ENCODE measurements at places on chromosomes 13 and 19.

GRCh38 chr19:51119101-51119500 lies 5.6 kb upstream of the SIGLEC9 start:
- no peak for DNase-seq

DNA sequence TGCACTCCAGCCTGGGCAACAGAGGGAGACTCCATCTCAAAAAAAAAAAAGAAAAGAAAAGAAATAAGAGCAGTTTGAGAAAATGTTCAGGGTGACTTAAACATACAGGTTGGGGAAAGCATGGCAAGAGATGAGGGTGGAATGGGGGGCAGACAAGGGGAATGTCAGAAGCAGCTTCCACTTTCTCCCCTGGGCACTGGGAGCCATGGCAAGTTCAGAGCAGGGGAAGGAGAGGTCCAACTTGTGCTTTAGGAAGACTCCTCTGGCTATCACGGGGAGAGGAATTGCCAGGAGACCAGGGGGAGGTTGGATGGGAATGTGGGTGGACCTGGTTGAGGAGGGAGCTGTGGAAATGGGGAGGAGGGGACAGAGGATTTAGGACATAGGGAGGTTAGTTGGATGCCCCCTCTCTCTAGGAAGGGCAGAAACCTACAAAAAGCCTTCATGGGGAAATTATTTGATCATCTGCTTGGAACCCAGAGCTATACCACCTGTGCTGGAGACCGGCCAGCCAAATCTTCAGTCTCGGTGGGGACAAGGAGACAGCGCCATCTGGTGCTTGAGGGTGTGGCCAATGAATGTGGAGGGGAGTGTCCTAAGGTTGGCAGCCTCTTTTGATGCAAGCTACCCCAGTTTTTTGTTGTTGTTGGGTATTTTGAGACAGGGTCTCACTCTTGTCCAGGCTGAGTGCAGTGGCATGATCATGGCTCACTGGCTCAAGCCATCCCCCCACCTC lies 7.3 kb upstream of the STRN4 start:
- peak; percentile 78 for DNase-seq

DNA sequence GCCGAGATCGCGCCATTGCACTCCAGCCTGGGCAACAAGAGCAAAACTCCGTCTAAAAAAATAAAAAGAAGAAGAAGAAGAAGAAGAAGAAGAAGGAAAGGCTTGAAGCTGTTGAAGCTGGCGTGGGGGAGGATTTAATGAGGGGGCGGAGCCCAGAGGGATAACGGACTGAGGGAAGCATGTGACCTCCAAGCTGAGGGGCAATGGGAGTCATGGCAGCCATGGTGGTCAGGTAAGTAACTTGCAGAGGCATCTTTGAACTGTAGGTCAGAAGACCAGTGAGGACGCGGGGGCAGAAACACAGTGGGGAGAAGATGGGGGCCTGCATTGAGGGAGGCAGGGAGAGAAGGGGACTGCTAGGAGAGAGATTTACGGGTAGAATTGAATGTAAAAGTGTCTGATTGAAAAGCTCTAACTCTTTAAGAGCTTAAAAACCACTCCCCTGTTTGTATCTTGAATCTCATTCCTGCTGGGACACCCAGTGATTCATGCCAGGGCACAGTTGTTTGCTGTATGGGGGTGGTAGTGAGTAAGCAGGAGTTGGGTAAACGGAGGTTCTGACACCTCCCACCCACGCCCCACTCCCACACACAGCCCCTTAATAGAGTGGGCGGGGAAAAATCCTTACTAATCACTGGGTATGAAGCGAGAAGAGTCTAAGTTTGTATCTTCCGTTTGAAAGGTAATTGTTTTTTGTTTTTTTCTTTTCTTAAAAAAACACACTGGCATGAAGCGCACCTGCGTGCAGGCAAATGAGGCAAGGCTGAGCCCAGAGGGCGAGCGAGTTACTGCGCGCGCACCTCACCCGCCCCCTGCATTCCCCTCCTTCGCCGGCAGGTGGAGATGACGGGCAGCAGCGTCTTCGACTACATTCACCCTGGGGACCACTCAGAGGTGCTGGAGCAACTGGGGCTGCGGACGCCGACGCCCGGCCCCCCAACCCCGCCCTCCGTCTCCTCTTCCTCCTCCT lies 13.0 kb downstream of the TMEM160 start:
- DNase-seq, result peak; percentile 96

DNA sequence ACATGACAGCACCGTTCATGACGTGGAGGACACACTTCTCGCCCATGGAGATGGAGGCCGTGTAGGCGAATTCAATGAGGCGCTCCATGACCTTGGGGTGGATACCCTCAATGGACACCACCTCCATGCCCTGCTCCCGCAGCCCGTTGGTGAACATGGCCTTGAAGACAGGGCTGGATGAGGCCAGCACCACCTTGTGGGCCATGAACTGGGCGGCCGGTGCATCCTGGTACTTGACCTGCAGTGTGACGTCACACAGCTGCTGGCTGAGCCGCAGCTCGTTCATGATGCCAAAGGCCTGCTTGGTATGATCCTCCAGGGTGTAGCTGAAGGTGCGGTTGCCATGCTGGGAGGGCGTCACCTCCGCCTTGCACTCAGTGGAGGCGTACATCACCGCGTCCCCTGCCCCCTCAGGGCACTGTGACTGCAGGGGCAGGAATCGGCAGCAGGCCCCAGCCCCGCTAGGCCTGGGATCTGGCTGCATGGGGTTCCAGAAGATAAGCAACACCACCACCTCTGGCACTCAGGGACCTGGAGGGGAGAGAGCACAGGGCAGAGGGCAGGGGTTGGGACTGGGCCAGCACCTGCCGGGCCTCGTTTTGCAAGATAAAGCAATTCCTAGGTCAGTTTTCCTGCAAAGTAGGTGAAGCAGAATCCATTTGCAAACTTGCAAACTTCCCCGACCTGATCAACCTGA lies 3.5 kb downstream of the KEAP1 start:
- no peak for DNase-seq

DNA sequence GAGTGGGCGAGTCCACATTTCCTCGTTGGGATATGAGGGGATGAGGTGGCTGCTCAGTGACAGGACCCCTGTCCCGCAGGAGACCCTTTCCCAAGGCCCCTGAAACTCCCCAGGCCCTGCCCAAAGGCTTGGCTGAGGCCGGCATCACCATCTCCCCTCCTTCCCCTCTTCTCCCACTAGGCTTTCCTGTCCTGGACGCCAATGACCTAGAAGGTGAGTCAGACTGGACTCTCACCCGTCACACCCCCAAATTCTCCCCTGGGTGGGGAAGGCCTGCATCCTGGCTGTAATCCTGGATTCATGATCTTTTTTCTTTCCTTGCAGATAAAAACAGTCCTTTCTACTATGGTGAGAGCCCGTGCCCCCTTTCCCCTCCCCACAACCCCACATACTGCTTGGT lies 5.3 kb downstream of the FXYD3 start:
- no peak for DNase-seq

- DNase-seq, result no peak
These were observed 27.4 kb downstream of the ARHGEF7 start for GRCh38 chr13:111142472-111142871.

DNA sequence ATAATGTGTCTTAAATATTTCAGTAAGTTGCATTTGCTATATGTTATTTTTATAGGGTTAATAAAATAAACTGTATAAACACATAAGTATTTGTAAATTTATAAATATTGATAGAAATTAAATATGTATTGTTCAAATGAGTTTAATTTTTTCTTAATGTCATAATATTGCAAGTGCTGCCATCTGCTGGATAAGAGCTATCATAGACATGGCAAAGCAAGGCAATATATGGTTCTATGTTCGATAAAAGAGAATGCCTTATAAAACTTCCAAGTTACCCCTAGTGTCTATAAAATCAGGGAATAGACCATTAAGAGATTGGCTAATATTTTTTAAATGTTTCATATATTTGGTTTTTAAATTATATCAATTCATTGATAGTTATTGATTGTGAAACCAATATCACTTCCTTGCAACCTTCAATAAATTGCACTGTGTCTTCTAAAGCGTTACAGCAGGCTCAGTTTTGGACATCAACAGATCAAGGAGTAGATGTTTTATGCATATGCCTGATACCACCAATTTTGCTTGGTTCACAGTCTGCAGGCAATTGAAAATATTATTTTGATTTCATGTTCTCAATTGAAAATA lies 29.0 kb upstream of the SLITRK6 start:
- no peak for DNase-seq

DNA sequence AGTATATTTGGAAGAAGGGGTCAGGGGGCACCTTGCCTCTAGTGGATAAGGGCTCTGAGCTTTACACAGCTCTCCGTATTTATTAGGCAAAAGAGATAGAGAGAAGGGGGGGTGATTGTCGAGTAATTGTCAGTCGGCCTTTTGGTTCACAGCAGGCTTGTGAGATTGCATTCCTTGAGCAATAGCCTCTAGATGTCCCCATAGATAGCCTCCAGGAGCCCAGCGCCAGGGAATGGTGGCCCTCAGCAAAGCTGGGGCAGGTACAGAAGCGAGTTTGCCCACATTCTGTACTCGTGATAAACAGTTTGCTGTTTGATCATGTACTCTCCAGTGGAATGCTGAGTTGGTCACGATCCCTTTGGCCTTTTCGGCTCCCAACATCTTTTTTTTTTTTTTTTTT lies 4.6 kb downstream of the ZNF613 start:
- DNase-seq, result no peak

Data from stimulated activated CD4-positive, alpha-beta T cell treated with anti-CD3 and anti-CD28 coated beads, Interleukin-4, amount 100 ng/mL, for 24 hours (primary cell).